ENCODE measurements at places on chromosomes 3 and 15.

GRCh38 chr15:79582650-79583049 is 150.5 kb downstream of the MINAR1 start:
- no peak for DNase-seq

GRCh38 chr3:81295906-81296577 is 465.4 kb downstream of the GBE1 start:
- DNase-seq = no peak

DNA sequence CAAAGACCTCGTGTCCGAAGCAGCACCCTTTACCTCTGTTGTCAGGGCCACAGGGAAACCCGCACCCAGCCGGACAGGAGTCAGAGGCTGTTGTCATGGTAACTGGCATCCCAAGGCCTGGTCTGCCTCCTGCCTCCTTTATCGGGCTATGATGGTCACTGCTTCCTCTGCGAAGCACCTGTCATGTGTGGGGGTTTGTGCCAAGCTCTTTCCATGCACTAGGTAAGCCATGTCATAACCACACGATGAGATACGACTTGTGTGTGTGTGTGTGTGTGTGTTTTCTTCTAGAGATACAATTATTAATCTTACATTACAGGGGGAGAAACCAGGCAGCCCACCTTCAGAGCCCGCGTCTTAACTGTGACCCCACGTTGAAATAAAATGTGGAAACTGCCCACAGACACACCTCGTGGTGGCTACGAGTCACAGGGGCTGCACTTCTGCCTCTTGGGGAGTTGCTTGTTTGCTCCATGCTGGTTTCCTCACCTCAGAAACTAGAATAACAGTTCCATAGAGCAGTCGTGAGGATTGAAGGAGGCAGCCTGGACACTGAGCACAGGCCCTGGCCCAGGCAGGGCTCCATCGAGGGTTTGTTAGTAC is 18.0 kb downstream of the ZDHHC19 start:
- DNase-seq = no peak

- no peak for DNase-seq
Measured at GRCh38 chr15:42140383-42141070, 15.9 kb downstream of the PLA2G4F start.

DNA sequence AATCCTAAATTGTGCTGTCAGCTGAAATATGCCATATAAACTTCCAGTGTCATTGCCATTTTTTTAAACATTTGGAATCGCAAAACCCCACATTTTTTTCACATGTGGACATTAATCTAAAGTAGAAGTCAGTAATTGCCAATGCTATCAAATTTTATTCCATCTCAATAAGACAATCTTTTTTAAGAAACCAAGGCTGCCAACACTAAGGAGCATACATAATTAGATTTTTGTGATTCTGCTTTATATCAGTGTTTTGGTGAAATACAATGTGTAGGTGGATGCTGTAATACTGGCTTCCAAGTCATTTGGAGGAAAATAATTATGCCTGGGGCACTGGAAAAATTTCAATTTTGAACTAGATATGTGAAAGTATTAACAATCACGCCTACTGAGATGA is 256.7 kb downstream of the ZPLD1 start:
- DNase-seq = no peak

DNA sequence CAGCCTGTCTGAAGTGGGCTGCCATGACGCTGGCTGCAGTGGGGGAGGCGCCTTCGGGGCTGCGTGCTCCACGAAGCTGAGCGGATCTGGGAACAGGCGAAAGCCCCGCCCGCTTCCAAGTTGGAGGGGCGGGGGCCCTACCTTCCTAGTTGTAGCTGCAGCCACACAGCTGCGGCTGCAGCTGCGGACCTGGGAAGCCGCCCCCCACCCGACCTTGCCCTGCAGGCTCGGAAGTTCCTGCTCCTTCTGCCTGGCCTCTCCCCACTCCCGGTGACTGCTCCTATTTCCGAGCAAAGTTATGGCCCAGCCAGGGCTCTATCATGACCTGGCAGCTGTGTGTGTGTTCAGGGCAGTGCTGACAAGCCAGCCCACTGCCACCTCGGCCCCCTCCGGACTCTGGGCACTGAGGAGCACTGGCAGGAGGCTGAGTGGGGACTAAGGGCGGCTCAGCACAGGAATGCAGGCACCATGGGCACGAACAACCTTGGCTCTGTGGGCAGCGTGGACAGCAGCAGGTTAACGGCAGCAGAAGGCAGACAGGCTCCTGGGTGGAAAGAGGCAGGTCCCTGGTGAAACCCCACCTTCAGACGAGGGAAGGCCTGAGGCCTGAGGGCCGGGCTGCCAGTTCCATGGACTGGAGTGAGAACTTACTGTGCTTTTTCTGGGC is 352.4 kb upstream of the TMCO5A start:
- DNase-seq = no peak

- DNase-seq = no peak
Measured at GRCh38 chr3:95272781-95273180, 1209.9 kb downstream of the NSUN3 start.

- DNase-seq = no peak
Measured at GRCh38 chr3:158267015-158267414, 157.1 kb downstream of the RSRC1 start.

- DNase-seq = no peak
Measured at GRCh38 chr3:12966847-12967605, 106.2 kb downstream of the IQSEC1 start.

DNA sequence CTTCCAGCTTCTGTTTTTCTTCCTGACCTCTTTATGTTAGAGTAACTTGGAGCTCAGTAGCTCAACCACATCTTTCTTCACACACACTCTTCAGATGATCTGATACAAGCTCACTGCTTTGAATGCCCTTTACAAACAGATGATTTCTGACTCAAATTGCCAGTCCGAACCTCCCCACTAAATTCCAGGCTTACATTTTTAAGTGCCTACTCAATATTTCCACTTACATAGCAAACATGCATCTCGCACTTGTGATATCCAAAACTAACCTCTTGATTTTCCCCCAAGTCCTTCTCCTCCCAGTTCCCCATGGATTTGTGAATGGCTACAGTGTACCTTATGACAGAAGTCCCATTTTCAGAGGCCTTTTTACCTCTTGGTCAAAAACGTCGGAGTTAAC is 139.1 kb downstream of the GBE1 start:
- no peak for DNase-seq

- DNase-seq = no peak
Measured at GRCh38 chr3:184234224-184234623, 4.8 kb downstream of the VWA5B2 start.

DNA sequence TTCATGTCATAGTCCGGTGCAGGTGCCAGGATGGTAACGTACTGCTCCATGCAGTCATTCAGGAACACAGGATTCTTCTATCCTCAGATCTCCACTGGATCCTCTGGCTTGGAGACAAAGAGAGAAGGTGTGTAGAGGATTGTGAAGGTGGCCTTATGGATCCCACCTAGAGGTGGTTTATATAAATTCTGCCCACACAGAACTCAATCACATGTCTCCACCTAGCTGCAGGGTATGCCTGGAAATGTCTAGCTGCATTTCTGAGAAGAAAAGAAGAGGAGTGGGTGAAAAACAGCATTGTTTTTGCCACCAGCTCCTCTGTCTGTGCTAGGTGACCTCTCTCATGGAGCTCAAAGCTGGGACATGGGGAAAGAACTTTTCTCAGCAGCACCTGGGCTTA is 478.7 kb downstream of the PDCD6IP start:
- no peak for DNase-seq

GRCh38 chr15:100687582-100688141 is 85.3 kb downstream of the ASB7 start:
- DNase-seq = no peak

- no peak for DNase-seq
Measured at GRCh38 chr15:57563416-57563815, 28.3 kb upstream of the MYZAP start.

DNA sequence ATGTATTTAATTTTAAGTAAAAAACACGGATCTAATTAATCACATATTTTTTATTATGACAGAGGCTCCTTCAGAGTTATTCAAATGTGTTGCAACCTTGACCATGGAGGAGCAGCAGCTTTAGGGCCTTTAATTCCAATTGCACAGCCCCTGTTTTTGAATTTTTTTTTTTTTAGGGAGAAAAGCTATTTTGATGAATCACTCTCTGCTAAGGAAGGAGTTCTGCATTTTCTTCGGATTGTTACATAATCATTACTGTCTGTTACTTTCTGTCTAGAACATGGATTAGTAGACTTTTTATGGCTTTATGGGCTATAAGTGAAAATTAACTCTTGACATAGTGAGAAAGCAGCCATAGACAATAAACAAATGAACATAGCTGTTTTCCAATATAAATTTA is 90.8 kb downstream of the MCTP2 start:
- no peak for DNase-seq

DNA sequence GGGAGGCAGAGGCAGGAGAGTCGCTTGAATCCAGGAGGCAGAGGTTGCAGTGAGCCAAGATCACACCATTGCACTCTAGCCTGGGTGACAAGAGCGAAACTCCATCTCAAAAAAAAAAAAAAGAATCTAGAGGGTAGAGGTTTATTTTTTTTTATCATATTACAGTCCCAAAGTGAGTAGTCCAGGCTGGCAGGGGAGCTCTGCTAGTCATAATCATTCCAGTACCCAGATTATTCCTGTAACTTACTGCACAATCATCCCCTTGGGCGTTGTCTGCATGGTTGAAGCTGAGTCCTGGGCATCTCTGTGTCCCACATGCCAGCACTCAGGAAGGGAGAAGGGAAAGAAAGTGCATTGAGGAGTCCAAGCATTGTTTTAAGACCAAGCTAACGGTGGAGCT is 8.5 kb downstream of the CRELD1 start:
- DNase-seq = no peak

DNA sequence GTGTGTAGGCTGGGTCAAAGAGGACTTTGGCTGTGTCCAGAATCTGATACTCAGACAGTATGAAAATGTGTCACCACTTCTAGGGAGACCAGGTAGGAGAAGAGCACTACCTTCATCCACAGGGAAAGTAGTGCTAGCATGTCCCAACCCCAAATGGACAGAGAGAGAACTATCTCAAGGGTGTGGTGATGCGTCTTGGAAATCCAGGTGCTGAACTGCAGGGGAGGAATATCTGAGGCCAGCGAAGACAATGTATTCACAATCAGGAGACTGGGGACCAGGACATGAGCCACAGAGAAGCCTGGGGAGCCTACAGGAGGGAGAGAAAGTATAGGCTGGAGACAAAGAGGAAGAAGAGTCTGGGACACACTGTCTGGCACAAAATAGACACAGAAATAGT is 152.0 kb upstream of the WNT5A start:
- DNase-seq = no peak

DNA sequence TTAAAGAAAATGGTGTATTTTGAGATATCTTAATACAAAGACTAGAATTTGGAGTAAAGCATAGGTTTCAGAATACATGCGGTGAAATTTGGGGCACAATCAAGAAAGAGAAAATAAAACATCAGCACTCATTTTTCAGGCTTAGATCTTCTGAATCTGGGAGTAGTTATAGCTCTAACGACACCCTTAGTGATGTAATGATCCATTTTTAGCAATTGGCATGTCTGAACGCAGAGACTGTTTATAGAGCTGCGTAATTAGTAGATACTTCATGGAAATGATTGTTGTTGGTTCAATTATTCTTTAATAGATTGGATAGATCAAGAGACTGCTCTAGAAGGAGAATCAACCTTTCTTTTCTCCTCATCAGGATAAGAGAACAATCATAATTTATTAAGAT is 47.5 kb upstream of the SNRK start:
- DNase-seq = no peak

DNA sequence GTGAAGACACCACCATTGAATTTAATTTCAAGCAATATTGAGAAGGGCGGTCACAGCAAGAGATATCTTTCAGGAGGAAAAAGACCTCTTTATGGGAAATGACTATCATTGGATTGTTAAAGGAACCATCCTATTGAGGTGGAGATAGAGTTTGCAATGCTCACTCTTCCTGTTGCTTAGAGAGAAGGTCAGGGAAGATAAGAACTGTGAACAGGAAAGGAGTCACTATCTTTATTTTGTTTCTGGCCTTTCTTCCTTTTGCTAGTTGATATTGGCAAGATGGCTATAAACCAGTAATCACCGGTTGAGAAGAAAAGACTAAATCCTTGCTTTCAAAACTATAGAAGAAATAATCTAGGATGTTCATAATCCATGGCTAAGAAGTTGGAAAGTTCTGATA is 112.1 kb upstream of the TMEM108 start:
- DNase-seq = no peak

DNA sequence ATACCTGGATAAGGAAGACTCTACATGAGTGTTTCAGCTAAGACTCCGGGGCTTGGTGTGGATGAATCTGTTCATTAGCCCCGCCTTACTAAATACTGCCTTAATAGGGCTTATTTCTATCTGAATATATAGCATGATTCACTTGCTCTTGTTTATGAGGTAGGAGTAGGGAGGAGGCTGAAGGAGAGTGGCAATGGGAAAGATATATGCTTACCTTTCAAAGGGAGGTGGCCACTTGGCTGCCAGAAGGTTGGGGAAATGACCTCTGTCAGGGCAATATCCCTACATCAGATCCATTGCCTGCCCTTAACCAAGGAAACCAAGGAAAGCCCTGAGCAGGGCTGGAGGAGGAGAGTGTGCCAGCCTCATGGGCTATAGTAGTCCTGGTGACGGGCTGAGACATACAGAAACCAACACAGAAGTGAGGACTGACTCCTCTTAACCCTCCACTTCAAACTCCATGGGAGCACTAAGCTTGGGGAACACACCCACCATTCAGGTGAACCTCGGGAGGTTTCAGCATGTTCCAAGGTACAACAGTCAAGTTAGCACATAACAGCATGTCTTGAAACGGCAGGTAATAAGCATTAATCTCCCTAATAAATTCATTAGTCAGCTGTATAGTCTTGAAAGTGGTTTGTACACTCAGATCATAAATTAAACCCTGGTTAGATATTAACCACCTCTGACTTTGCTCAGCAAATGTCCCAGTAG is 80.1 kb downstream of the EOMES start:
- no peak for DNase-seq

- no peak for DNase-seq
Measured at GRCh38 chr3:25663347-25663868, 1.3 kb downstream of the TOP2B start.

DNA sequence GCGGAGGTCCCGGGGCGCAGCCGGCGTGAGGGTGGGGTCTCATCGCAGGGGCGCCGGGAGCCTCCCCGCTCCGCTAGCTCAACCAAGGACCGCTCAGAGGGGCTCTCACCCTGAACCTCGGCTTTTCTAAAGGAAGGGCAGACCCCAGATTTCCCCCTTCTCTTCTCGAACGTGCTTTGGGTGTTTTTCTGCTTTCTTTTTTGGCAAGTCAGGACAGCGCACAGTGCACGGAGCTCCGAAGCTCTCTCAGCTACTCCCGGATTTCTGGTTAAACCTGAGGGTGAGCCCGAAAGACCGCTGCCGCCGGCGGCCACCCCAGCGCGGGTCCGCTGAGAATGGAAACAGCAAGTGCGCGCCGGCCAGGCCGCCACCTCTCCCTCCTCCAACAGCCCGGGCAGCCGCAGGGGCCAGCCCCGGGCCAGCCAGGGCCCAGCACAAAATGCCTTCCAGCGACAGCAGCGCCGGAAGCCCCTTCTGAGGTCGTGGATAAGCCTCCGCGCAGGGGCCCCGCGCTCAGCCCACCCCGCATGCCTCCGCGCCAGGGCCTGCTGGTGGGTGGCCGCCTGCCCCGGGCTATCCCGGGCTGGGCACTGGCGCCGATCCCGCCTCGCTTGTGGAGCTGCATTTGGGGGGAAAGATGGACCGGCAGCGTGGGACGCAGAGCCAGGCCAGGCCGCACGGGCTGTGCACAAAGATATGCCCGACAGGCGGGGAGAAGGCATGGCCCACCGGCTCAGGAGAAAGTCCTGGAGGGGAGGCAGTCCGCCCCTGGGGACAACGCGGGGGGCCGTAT is 8.2 kb upstream of the OCA2 start:
- no peak for DNase-seq

- DNase-seq = no peak
Measured at GRCh38 chr15:23566651-23567050, 1.2 kb downstream of the MKRN3 start.

- DNase-seq = no peak
Measured at GRCh38 chr3:191387441-191388077, 57.2 kb upstream of the UTS2B start.

Data from activated T-helper 1 cell treated with anti-CD3 and anti-CD28 coated beads, Interleukin-2, amount 50 U/mL, for 16 hours (primary cell).